ENCODE measurements at places on chromosomes 2 and 18. TPM values are rescaled to one million over a fixed set of nuclear protein-coding genes. Genes with fewer than 3 reads are reported as not detected.

The PROM2 gene
- polyA plus RNA-seq: 24.9 TPM

The TUBA3E gene
- polyA plus RNA-seq: 0.09 TPM

The GPR55 gene
- 1.4 TPM for polyA plus RNA-seq

The RBM44 gene
- polyA plus RNA-seq: 0.12 TPM

The EVX2 gene
- not detected for polyA plus RNA-seq

The CTNNA2 gene
- polyA plus RNA-seq: not detected
